Stimulated activated CD8-positive, alpha-beta memory T cell treated with anti-CD3 and anti-CD28 coated beads, Interleukin-12 subunit alpha, Interleukin-12 subunit beta, amount 100 ng/mL, for 1 hour (primary cell): ENCODE measurements at places on chromosomes 1 and 21.

- DNase-seq: no peak
Observed at GRCh38 chr1:114695430-114696058, at the start of gene AMPD1. Gene AMPD1, minus strand, starts transcription at chr1:114695546. Its CDS starts 75 bp downstream, at chr1:114695471.

DNA sequence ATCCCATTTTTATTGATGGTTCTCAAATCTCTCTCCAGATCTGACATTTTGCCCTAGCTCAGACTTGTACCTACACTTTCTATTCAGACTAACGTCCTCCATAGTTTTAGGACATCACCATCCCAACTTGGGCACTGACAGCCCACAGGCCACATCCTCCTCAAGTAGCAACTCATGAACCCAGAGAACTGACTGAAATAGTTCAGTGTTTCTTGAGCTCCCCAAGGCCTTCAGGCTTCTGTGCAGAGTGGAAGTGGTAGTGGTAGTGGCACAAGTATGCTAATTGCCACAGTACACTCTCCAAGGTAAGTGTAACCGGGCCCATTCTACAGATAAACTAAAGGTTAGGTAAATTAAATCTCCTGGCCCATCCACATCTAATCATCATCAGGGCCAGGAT, 112.6 kb downstream of the SLC45A1 start:
- no peak for DNase-seq

DNA sequence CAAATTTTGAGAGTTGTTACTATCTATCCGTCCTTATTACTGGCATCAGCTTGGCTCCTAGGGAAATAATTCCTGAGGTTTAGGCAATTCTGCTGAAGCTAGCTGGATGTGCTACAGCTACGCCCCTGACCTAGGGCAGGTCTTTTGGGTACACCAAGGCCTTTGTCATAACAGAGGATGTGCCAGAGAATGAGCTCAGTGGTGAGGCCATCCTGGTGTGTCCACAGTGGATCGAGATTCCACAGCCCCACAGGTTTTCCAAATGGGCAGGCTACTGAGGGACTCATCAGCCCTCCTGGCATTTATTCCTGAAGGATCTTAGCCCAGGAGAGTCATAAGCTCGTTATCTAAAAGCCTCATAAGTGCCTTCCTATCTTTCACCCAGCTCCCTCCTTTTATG, 475.2 kb upstream of the USP24 start:
- no peak for DNase-seq

DNA sequence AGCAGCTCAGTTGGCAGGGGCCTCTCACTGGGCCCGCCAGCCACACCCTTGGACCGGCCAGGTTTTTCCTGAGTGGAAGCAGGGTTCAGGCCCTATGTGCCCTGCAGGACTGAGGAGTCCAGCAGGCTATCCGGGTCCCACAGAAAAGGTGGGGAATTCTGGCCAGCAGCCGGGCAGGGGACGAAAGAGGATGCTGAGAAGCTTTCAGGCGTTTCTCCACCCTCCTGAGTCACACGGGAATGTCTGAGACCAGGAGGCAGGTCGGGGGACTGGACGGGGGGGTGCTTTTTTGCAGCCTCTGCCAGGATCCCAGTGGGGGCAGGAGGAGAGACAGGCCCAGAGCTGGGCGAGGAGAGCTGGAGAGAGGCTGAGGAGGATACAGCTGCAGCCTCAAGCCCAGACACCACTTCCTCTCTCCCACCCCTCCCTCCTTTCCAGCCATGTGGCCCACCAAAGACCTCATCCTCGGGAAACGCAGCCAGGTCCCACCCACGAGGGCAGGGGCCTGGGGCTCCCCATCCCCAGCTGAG, 105.4 kb downstream of the SPSB1 start:
- no peak for DNase-seq
